Osteoblast (primary cell): ENCODE measurements at places on chromosomes 7 and 10. TPM values are rescaled to one million over a fixed set of nuclear protein-coding genes. Genes with fewer than 3 reads are reported as not detected.

- H3K4me1 ChIP-seq = no peaks in the 10 kb centered on the region
- peaks cover 6% of the 10 kb centered on the region for H3K36me3 ChIP-seq
- no peaks in the 10 kb centered on the region for H3K27me3 ChIP-seq
These were observed 16.5 kb upstream of the NUP42 start for GRCh38 chr7:23165316-23165715.

Gene PTPRE
- 5.9 and 9.0 TPM in 2 replicates for total RNA-seq

DNA sequence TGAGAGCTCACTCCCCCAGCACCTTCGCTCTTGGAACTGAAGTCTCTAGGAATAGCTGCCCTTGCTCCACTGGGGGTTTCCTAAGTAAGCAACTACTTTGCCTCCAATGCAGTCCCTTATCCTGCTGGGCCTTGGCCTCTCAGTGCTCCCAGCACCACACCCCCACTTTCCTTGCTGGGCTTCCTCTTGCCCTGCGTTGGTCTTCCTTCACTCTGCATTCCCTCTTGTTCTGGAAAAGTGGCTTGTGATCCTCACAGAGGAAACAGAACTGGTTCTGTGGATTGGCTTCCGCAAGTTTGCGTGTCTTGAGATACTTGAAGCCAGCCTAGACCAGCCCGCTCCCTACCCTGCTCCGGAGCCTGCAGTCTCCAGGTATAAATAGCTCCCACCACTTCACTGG, 6.4 kb downstream of the NKX2-3 start:
- H3K27ac ChIP-seq = no peak overlapping the region
- H3K36me3 ChIP-seq = no peaks in the 10 kb centered on the region
- H3K4me1 ChIP-seq = no peaks in the 10 kb centered on the region
- no peak for DNase-seq
- H3K4me3 ChIP-seq = no peak overlapping the region
- H3K27me3 ChIP-seq = peaks cover 93% of the 10 kb centered on the region

DNA sequence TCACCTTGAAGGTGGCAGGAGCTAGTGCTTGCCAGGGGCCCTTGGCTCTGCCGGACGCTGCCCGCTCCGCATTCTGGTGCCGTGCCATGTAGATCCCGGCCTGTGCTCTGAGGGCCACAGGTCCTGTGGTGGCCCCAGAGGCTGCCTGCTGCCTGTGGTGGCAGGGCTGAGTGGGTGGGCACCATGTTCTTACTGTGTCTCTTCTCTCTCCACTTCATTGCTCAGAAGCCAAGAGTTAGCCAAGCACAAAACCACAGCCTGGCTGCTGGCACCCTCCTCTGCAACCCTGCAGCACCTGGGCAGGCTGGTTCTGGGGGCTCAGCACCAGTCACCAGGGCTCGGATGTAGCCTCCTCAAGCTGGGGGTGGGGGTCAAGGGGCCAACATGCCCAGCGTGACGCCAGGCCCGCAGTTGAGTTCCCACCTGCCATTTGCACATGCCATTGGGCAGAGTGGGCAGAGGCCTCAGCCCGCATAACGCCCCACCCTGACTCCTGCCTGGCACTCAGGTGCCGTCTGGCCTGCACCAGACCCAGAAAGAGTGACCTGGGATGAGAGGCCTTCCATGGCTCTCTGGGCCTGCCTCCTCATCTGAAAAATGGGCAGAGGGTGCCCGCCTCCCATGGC, 16.3 kb downstream of the ZMIZ1 start:
- peaks cover 11% of the 10 kb centered on the region for H3K36me3 ChIP-seq
- no peaks in the 10 kb centered on the region for H3K27me3 ChIP-seq

DNA sequence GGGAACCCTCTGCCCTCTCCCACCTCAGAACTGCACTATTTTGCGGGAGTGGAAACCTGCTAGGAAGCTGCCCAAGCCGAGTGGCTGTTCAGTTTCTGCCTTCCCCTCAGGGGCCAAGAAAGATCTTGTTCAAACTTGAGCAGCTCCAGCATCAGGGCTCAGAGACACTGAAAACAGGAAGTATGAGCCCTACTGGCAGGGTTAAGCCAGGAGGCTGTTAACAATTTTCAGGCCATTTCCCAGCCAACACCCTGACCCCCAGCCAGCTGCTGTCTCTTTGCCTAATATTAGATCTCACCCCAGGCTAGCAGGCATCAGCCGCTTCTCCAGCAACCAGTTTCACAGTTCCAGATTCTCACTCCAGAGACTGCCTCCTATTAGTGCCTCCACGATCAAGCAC, 9.2 kb downstream of the PLAU start:
- H3K4me3 ChIP-seq = no peak overlapping the region
- H3K27ac ChIP-seq = no peak overlapping the region
- H3K36me3 ChIP-seq = peaks cover 25% of the 10 kb centered on the region
- no peaks in the 10 kb centered on the region for H3K4me1 ChIP-seq
- no peaks in the 10 kb centered on the region for H3K27me3 ChIP-seq

DNA sequence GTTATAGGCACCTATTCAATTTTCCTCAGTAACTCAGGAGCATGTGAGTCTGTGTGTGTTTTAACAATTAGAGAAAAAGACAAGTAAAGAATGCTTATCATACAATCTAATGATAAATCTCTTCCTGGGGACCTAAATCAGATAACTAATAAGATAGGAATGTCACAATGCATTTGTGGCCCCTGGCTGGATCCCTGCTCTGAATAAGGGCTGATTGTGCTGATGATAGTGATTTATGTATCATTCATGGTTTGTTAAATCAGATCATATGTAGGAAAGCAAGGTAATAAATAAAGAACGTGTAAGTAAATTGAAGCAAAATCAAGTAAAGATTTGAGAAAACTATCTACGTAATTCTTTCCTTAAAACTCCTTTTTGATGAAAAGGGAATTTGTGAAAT, 145.9 kb downstream of the C7orf25 start:
- no peak overlapping the region for H3K4me3 ChIP-seq
- no peak overlapping the region for H3K27ac ChIP-seq
- H3K27me3 ChIP-seq = peaks cover 22% of the 10 kb centered on the region
- H3K36me3 ChIP-seq = no peaks in the 10 kb centered on the region
- H3K4me1 ChIP-seq = peaks cover 5% of the 10 kb centered on the region

Gene HKDC1
- total RNA-seq = 0.29 and 2.9 TPM in 2 replicates

GRCh38 chr10:118258285-118258684, 83.8 kb downstream of the FAM204A start:
- H3K36me3 ChIP-seq = no peaks in the 10 kb centered on the region
- no peaks in the 10 kb centered on the region for H3K4me1 ChIP-seq
- no peak overlapping the region for H3K4me3 ChIP-seq
- no peak overlapping the region for H3K27ac ChIP-seq
